ENCODE measurements at places on chromosomes 16 and 17.

GRCh38 chr17:57747221-57748017 lies 2.3 kb upstream of the CCDC182 start:
- DNase-seq, result peak; percentile 5

GRCh38 chr16:85912211-85912974 lies 13.4 kb downstream of the IRF8 start:
- no peak for DNase-seq

- DNase-seq, result no peak
Observed at GRCh38 chr16:2468233-2468724, 2.8 kb upstream of the NTN3 start.

DNA sequence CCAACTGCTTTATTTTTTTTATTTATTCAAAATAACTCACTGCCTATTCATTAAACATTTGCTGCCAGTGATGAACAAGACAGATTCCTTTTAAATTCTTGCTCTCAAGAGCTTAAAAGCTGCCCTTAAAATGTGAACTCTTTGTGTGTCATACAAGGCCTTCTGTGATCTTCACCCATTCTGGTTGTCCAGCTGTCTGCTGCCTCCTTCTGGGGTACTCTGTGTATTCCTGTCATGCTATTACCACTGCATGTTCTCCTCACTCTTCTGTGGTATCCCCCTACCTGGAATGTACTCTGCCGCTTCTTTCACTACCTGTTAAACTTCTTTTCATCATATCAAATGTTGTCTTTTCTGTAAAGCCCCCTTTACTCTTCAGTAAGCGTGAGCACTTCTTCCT lies 165.8 kb downstream of the CHD9 start:
- no peak for DNase-seq

DNA sequence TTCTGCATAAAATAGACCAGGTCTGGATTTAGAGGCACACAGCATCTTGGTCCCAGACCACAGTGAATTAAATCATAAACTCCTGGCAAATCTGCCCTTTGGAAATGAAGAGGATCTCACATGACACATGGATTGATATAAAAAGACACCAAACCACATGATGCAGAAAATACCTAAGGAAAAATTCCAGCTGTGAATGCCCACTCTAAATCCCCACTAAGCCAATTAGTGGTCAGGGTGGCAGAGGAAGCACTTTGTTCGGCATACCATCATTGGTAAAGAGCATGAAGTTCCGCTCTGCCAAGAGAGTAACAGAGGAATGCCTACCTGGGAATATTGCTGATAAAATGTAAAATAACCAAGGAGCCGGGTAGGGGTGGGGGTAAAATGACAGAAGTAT lies 32.4 kb upstream of the NOL11 start:
- DNase-seq, result no peak

DNA sequence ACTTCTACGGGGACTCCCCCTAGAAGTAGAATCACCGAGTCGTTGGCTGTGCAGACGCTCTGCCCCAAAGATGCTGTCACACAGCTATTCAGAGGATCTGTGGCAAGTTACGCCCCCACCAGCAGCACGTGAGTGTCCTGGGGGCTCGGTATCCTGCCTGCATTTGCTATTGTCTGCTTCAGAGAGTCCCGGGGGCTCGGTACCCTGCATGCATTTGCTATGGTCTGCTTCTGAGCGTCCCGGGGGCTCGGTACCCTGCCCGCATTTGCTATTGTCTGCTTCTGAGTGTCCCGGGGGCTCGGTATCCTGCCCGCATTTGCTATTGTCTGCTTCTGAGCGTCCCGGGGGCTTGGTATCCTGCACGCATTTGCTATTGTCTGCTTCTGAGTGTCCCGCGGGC lies 23.8 kb upstream of the ZNF469 start:
- DNase-seq, result no peak

GRCh38 chr16:84648595-84649510 lies 542 bp downstream of the KLHL36 start:
- DNase-seq, result peak; percentile 18

- no peak for DNase-seq
Observed at GRCh38 chr16:56601325-56601724, 7.1 kb upstream of the MT2A start.

DNA sequence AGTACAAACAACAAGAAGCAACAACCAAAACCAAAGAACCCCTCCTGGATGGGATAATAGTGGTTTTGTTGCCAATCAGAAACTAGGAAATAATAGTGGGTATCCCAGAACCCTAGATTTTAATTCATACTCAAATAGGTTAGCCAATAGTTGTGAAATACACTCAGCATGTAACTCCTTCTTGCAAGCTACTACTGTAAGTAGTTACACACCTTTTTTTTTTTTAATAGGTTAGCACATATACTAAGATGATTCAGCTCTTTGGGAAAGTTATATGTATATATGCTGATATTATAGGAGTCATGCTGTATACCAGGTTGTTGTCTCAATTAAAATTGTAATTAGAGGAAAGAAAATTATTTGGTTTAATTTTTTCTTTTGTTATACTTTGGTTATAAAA lies 92.5 kb upstream of the HAS3 start:
- no peak for DNase-seq

- no peak for DNase-seq
Observed at GRCh38 chr16:381012-381788, 578 bp downstream of the PGAP6 start.

DNA sequence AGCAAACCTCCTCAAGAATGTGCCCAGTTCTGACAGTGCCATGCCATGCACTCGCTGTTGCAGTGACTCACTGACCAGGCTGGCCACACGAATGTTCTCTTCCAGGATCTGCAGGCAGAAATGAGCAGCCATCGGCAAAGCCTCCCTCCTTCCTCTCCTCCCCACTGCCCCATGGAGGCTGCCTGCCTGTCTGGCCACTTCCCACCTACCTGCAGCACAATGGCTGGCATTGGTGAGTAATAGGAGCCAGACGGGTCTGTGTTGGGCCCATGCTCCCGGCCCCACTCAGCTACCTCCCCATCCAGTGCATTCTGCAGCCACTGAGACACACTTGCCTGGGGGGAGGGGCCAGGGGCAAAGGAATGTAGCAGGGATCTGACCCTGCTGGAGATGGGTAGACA lies 2.8 kb upstream of the MATCAP1 start:
- DNase-seq, result no peak

DNA sequence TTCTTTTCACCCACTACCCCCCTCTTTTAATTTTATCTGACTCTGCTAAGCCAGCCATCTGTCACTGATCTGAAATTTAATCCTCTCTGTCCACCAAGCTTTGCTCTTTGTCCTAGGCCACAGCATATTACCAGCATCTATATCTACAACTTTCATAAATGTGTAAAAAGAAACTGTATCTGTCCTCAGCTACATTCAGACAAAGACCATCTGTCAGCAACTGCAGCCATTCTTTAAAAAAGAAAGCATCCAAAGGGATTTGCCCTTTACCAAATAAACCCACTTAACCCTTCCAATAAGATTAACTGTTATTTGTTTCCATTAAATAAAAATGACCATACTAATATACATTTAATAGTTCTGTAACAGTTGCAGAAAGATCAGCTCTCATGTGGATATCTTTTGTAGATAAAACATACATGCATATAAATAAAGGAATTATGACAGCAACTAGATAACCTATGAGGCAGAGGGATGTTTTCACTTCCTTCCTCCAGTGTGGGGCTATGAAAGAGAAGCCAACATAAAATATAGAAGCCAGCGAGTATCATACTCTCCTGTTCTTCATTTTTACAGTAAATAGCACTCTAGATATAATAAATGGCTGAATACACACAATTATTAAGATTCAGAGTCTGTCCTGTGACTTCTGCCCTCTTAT lies 602.5 kb upstream of the SALL1 start:
- no peak for DNase-seq

DNA sequence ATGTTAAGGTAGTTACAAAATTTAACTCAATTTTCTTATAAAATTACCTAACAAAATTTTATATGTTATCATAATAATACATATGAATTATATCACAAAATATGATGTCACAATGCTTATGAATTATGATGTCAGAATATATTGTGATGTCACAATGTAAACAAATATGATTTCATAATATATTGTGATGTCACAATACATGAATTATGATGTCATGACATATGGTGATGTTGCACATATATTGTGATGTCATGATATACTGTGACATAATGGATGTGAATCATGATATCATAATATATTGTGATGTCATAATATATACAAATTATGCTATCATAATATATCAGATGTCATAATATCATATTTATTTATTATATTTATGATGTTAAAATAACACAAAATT lies 1879.9 kb downstream of the TP53TG3F start:
- DNase-seq, result no peak

- DNase-seq, result no peak
Observed at GRCh38 chr16:30619638-30620037, 9.4 kb upstream of the ZNF689 start.

- DNase-seq, result no peak
Observed at GRCh38 chr17:9006175-9006767, 15.0 kb upstream of the NTN1 start.

GRCh38 chr17:35986643-35987042 lies at the start of gene CCL14:
Gene CCL14, minus strand, starts transcription at chr17:35986729. Its CDS starts 80 bp downstream, at chr17:35986649.
- DNase-seq, result no peak

DNA sequence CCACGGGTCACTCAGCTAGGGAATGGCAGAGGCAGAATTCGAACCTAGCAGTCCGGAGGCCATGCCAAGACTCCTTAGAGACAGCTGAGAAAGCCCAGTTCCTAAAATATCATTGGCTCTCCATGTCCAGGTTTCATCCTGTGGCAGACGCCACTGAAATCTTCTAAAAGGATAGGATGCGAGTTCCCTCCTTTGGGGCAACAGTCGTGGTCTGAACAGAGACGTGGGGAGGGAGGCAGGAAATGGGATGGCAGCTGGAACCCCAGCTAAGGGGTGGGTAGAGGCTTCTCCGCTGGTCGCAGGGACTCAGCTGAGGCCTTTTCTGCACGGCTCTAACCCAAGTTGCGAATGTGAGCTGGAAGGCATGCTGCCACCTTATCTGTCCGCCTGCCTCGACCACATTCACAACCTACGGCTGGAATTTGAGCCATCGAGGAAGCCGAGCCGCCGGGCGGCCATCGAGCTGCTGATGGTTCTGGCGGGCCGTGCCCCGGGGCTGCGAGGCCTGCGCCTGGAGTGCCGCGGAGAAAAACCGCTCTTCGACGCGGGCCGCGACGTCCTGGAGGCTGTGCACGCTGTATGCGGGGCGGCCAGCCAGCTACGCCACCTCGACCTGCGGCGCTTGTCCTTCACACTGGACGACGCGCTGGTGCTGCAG lies 1.9 kb upstream of the HSF4 start:
- DNase-seq, result no peak

DNA sequence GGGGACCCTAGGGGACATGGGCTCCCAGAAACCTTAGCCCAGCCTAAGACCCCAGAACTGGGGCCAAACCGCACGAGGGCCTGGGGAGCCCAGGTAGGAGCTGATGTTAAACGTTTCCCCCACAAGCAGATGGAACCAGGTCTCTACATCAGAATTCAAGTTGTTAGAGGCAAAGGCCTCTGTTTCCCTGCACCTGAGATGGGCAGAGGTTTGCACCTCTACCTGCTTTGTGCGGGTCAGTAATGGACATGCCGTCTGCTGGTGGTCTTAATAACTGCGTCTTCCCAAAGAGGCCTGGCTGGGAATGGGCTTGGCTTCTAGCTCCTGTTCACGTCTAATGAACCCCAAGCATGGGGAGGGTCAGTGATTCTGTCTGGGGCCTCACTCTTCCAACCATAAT lies 79.1 kb downstream of the NDE1 start:
- no peak for DNase-seq

- DNase-seq, result no peak
Observed at GRCh38 chr16:85417156-85417860, 195.8 kb upstream of the GSE1 start.

GRCh38 chr17:12415031-12415430 lies 250.7 kb upstream of the MYOCD start:
- DNase-seq, result no peak

GRCh38 chr17:74011966-74012365 lies 191.5 kb upstream of the RPL38 start:
- no peak for DNase-seq

DNA sequence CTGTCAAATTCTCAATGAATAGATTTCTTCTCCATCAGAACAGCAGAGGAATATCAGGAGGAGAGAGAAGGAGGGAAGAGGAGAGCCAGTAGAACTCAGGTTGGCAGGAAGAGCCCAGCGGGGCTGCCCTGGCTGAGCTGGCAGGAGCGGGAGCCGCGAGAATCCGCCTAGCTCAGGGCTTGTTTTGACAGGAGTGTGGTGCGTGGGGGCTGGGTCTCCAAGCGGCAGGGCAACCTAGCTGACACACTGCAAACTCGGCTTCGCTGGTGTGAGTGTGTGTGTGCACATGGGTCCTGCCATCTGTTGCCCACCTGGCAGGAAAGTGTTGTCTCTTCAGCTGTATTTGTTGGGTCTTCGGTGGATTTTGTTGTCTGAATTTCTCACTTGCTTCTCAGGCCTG lies 27.9 kb upstream of the BCAR1 start:
- DNase-seq, result no peak

Measured in T follicular helper cell (primary cell).